AML-193 (cell line): ENCODE measurements at places on chromosomes 2 and 18.

- DNase-seq, result no peak
Measured at GRCh38 chr2:152485954-152486736, 151.2 kb downstream of the FMNL2 start.

DNA sequence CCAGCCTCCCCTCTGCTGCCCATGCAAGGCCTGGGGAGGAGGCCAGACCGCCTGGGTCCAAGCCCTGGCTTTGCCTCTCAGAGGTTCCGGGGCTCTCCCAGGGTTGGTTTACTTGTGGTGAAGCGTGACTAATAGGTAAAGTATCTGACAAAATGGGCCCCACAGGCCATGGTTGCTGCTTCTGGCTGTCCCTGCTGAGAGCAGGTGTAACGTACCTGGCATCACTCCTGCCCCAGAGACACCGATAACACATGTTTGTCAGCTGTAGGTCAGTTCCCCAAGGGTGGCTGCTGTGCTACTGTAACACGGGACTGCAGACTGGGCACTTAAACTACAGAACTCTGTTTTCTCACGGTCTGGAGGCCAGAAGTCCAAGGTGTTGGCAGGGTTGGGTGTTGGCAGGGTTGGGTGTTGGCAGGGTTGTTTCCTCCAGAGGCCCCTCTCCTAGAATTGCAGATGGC is 34.1 kb downstream of the ODC1 start:
- DNase-seq, result no peak

GRCh38 chr2:205435970-205436369 is 246.3 kb upstream of the NRP2 start:
- no peak for DNase-seq

DNA sequence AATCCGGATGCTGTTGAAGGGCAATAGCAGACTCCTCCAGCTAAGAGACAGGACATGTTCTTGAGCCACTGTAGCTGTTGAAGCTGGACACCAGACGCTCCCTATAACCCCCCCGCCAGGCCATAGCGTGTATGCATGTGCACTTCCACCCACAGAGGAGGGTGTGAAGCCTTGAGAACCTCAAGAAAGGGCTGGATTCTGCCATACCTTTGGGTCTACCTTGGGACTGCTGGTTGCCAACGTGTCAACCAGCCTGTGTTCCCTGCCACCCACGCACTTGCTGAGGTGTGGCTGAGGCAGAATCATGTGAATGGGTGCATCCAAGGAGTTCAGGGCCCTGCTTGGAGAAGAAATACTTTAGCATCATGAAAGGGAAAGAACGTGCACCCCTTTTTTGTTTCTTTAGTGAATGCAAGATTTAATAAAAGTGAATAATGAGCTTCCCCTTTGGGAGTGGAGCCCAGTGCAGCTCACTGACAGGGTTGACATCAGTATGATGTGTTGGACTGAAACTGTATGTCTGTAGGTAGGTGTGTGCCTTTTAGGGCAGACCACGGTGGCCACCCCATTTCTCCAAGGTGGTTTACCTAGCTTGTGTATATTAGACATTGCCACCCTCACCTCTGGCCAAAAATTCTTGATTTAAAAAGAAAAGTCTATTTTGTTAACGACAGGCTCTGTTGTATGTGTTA is 198.3 kb downstream of the MGAT5 start:
- DNase-seq, result no peak

DNA sequence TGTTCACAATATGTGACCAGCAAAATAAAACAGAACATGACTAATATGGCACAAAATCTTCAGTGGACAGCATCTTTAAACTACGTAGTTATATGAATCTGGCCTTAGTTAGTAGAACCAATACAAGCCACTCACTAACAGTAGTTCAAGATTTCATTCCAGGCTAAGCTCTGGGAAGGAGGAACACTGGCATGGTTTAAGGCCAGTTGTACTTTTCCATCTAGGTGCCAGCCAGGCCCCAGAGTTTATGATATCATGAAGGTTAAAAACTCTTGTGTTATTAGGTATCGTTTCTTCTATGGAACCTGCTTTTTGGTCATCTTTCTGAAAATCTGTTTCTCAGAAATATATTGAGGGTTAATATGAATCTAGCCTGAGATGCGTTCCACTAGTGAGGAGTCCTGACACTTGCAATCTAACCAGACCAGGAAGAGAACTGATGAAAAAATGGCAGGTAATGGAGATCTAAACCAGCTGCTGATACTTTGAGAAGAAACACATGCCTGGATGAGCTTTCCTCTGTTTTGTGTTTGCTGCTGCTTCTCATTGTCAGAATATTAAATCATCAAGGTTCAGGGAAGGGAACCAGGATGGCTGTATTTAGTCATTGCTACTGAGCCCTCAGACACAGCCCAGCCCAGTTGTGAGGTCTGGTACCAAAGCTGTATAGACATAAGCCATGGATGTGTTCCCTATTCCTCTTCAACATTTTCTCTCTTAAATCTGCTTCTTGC is 182.8 kb upstream of the SETBP1 start:
- no peak for DNase-seq

DNA sequence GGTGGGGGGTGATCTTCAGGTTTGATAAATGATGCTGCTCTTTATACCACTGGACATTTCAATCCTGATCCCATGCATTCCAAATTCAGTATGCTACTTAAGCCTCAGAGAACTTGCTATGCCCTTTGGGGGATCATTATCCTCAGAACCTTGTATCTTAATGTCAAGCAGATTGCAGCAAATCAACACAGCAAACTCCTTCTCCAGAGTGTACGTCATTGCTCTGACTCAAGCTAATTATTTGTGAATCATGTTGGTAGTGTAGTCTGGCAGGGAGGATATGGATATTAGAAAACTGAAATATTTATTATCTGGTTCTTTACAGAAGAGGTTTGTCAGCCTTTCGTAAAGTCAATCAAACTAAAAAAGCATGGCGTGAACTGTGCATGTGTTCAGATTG is 562.5 kb upstream of the FAM98A start:
- DNase-seq, result no peak

DNA sequence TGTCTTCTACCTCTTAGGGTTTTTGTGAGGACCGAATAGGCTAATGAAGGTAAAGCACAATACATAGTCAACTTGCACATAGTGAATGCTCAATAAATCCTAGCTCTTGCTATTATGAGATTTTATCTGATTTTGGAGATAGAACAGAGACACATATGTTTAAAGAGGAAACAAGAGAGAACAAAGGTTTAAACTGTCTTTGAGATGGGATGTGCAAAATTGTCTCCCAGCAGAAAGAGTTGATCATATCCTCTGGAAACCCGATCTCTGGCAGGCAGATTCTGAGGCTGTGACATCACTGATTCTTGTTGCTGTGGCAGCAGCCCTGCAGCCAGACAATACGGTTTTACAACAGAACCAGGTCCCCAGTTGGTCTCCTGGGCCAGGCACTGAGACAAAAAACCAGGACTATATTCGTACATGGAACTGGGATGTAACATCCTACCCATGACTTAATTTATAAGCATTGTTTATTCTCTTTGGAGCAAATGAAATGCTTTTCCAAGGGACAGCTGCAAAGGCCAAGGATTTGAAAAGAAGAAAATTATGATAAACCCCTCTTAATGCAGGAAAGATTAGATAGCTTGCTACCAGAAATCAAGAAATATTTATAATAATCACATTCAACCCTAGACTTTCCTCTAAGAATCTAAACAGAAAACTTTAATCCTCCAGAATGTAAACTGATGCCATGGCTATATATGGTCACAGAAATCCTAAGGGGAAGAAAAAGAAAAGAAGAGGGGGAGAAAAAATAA is 80.2 kb downstream of the SLC8A1 start:
- no peak for DNase-seq

DNA sequence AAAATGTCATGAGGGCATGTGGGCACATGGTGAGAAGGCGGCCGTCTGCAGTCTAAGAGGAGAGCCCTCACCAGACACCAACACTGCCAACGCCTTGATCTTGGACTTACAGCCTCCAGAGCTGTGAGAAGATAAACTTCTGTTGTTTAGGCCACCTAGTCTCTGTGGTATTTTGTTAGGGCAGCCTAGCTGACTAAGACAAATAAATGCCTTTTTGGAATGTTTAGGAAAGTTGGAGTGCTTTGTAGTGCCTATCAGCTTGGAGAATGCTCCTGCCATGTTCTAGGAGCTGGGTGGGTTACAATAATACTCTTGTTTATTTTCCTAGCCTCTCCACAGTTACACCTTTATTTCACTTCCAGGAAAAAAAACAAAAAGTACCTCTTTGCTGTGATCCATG is 92.0 kb downstream of the SPP2 start:
- no peak for DNase-seq

GRCh38 chr2:12050396-12050795 is 304.0 kb downstream of the LPIN1 start:
- peak; percentile 46 for DNase-seq

DNA sequence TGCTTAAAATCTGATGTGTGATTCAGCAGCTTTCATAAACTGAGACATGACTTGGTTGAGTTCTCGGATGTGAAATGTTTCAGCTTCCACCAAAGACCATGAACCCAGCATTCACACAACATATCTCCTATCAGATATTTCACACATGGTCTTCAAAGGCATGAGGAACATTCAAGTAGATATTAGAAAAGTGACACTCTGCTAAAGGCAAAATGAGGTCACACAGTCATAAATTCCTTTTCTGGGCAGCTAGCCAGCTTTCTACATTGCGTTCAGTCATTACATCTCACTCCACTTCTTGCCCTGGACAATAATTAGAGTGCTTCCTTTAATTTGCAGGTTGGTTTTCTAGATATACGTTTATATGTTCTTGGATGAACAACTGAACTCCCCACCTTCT is 96.7 kb downstream of the GAREM1 start:
- no peak for DNase-seq

GRCh38 chr2:225041851-225042799 is at the start of gene DOCK10:
TSS of gene DOCK10 (minus strand) at chr2:225042468. CDS start at chr2:225042374, 94 bp downstream.
- DNase-seq, result peak; percentile 48

DNA sequence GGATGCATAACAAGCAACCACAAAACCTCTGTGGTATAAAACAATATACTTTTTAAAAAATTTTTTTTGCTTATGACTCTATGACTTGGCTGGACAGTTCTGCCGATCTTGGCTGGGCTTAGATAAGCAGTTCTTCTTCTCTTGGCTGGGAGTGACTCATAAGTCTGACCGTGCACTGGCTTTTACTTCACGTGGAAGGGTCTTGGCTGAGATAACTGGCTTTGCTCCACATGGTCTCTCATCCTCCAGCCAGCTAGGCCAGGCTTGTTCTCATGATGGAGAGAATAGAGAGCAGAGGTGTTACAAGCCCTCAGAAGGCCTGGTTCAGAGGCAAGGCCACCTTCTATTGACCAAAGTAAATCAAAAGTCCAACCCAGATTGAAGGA is 178.9 kb upstream of the SERPINE2 start:
- DNase-seq, result no peak

GRCh38 chr2:98617149-98617548 is 8.8 kb downstream of the UNC50 start:
- no peak for DNase-seq

DNA sequence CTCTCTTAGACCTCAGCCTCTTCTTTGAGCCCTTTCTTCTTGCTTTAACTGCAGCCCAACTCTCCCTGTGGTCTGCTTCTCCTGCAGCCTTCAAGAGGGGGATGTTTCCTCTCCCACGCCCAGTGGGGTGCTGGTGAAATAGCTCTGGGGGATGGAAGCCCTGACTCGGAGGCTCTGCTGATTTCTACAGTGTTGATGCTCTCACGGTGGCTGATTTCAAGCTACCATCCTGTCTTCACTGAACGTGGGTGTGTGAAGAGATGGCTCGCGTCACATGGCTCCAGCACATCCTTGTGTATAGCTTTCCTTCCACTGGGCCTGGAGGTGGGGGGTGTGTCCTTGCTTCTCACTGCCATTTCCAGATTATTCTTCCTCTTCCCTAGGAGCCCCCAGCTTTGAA is 20.0 kb downstream of the MPP4 start:
- DNase-seq, result no peak

DNA sequence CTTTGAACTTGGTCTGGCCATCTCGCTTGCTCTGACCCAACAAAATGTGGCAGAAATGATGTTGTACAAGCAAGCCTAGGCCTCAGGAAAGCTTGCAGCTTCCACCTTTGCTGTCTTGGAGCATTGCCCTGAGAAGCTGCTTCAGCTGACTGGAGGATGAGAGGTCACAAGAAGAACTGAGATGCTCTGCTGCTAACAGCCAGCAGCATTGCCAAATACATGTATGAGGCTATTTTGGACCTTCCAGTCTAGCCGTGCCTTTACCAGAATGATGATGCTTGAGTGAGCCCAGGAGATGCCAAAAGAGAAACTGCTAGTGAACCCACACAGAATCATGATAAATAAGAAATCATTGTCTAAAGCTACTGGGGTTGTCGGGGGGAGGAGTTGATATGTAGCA is 13.2 kb upstream of the ITGAV start:
- DNase-seq, result no peak

GRCh38 chr2:101560780-101561315 is 85.9 kb upstream of the RFX8 start:
- peak; percentile 82 for DNase-seq

- no peak for DNase-seq
Measured at GRCh38 chr2:238134393-238134785, 4.1 kb upstream of the KLHL30 start.

DNA sequence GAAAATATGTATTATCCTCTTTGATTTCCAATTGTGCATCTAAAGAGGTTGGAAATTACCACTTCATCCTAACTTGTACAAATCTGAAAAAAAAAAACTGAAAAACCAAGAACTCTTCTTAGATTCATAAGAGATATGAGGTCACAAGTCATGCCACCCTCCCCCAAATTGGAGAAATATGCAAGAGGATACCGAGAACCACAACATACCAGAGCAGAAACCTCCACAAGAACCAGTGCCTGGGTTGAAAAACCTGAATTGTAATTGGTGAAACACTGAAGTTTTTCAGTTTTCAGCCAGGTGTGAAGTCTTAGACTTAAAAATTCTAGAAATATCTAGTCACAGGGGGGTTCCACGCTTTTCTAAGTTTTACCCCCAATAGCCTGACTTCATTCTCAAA is 1029.5 kb upstream of the LRRTM1 start:
- DNase-seq, result no peak

- DNase-seq, result no peak
Measured at GRCh38 chr2:169468841-169469240, 10.5 kb upstream of the BBS5 start.

GRCh38 chr2:235314371-235314930 is 179.4 kb upstream of the AGAP1 start:
- no peak for DNase-seq

DNA sequence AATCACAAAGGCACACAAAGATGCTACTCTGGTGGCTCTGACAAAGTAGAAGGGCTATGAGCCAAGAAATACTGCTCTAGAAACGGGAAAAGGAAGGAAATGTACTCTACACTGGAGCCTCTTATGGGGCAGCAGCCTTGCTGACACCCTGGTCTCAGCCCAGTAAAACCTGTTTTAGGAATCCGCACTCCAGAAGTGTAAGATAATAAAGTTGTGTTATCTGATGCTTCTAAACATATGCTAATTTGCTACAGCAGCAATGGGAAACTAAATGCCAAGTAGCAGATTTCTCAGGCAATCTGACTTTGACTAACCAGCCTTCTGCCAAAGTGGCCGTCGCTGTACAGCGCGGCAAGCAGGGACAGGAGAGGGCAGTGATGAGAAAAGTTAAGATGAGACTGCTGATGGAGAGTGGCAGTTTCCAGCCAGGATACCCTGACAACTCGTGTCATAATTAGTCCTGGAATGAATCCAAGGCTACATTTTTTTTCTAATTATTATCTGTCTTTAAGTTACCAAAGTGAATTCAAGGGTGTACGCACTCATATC is 99.0 kb downstream of the NETO1 start:
- no peak for DNase-seq
